ENCODE measurements at places on chromosomes 12 and 14.

- no peak for DNase-seq
These were observed 546.2 kb upstream of the FOXG1 start for GRCh38 chr14:28220391-28220790.

DNA sequence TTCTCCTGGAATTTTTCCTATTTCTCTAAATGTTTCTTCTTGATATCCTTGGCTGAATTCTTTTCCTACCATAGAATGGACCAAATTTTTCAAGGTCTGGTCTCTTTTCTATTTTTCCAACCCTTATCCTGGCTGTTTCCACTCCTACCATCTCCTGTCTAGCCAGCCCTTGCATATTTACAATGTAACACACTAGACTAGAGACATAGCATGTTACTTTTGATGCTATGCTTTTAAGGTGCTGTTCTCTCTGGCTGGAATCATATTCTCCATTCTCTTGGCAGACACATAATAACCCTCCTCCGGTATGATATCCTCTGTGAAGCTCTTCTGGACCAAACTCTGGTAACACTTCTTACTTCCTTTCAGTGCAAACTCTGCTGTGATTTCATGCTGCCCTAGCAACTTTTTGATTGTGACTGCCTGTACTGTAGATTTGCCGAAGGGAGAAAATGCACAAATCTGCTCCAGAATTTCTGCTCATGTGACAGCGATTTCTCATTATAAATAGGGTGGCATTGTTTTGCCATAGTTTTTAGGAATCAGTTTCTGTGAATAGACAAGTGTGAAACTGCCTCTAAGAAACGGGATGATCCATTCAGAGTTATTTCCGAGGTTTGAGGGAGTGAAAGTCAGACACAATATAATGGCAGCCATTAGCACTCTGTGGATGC, 284.4 kb downstream of the MDGA2 start:
- no peak for DNase-seq

- DNase-seq = no peak
These were observed 172.0 kb downstream of the BCAT1 start for GRCh38 chr12:24776861-24777260.

- no peak for DNase-seq
These were observed 15.7 kb downstream of the ANO6 start for GRCh38 chr12:45231515-45232145.
